ENCODE measurements at places on chromosomes 7 and 10.

- DNase-seq = no peak
Observed at GRCh38 chr10:7409045-7409731, 1.6 kb downstream of the SFMBT2 start.

DNA sequence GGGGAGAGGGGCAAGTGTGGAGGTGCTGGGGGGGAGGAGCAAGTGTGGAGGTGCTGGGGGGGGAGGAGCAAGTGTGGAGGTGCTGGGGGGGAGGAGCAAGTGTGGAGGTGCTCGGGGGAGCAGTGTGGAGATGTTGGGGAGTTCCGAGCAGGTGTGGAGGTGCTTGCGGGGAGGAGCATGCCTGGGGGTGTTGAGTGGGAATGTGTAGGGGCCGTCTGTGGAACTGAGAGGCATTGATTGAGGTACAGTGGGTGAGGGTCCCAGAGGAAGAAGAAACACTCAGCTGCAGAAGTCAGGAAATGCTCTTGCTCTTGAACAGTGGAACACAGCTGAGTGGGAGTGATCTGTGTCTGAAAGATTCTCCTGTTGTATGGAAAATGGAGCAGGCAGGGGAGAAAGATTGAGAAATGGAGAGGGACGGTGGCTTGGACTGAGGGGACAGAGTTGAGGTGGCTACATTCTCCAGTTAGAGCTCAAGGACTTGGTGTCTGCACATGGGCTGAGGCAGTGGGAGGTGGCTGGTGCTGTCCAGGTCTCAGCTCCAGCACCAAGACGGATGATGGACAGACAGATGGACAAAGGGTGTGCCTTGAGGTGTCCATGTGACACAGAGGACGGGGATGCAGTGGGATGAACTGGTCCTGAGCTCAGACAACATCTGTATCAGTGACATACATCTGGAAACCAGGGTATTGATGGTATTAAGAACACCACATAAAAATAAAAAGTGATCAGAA is 25.2 kb upstream of the NCAPG2 start:
- DNase-seq = no peak

DNA sequence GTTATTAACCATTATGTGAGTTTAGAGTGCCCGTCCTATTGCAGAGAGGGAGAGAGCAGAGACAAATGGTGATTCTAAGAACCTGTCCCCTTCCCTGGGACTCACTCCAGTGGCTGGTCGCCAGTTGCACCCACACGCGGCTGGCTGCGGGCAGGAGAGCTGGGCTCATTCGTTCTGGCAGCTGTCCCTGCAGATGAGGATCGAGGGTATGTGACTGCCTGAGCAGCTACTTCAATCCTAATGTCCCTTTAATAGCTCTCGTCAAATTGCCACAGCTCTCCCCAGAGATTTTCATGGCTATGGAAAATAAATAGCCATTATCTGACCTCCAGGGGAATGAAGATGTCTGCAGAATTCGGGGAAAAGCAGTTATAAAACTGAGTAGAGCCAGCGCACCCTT is 41.6 kb downstream of the RBM28 start:
- no peak for DNase-seq

- no peak for DNase-seq
Observed at GRCh38 chr7:47480576-47481538, 101.1 kb downstream of the TNS3 start.

DNA sequence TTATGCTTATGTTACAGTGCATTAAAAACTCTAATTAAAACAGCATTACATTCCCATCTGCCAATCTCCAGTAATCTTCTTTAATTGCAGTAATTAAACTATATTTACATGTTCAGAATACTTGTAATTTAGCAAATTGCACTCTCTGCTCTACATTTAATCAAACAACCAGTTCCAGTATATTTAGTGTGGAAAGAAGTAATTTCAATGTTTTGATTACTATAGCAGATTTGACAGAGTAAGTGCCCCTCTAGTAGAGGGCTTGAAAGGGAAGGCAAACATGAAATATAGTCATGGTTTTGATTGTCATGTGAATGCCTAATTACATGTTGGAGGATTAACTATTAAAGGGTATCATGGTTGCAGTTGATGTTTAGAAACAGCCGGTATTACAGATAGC is 739.7 kb downstream of the AUTS2 start:
- DNase-seq = no peak

DNA sequence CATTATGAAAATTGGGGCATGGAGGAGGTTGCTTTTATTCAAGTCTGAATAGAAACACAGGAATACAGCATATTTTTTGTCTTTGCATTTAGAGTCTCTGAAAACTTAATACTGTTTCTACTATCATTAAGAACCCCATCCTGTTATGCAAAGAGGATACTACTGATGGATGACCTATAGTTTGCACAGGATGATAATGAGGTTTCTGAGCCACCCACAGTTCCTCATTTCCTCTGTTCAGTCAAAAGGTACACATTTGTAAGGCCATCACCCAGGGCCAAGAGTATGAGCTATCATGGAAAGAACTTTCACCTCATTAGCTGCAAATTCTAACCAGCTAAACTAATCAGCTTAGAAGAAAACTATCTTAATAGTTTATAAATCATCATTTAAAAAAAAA is 213.0 kb upstream of the CHRM2 start:
- DNase-seq = no peak

DNA sequence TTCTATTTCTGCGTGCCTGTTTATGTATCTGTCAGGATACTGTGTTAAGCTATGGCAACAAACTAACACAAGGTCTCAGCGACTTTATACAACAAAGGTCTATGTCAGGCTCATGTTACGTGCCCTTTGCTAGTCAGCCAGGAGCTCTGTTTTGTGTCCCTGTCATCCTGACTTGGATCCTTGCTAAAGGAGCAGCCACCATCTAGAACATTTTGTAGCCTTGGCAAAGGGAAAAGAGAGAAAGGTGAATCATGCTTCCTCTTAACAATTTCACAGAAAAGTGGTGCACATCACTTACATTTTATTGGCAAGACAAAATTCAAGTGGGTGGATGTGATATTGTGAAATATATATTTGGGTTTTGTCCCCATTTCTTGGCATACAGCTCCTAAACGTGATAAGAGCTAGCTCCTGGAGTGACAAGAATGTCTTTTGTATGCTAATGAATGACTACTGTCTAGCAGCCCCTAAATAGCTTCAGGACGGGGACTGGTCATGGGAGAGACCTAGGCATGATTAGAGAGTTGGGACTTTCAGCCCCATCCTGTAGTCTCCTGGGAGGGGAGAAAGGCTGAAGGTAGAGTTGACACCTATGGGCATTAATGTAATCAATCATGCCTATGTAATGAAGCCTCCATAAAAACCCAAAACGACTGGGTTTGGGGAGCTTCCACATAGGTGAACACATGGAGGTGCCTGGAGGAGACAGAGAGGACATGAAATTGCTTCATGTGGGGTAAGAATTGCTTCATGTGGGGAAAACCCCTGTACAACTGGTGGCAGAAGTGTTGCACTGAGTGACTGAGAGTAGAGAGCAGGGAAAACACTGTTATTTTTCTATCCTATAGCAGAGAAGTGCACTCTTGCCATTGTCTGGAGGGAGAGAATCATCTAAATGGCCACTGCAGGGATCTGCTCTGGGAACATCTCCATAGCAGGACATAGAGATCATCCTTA is 33.0 kb downstream of the MRPL32 start:
- no peak for DNase-seq

GRCh38 chr10:46301721-46302479 is 15.1 kb downstream of the ANTXRL start:
- no peak for DNase-seq

- no peak for DNase-seq
Observed at GRCh38 chr7:27212497-27213432, 12.9 kb upstream of the HOXA13 start.

Data from HFF-Myc (cell line).